T-helper 17 cell (primary cell): ENCODE measurements at places on chromosomes 12 and 14.

DNA sequence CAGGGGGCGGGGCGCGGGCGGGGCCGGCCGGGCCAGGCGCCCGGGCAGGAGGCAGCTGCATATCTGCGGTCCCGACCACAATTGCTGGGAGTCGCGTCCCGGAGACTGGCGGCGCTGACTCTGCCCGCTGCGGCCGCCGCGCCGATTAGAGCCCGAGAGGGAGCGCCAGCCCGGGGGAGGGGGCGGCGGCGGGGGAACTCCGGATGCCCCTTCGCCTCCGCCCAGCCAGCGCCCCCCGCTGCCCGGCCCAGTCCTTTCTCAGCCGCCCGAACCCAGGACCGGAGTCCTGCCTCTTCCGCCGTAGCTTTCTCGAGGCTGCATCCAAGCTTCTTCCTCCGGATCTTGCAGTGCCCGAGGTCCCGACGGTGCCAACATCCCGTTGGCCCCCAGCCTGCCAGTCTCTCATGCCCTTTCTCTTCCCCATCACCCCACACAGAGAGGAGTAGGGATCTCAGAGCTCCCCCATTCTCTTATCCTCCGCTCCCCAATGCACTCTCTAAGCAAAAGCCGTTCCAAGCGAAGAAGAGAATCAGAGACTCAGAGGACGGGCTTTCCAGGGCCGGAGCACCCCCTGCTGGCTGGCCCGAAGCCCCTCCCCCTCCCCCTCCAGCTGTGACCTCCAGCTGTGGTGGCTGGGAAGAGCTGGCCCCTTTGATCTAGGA lies 8.8 kb upstream of the SP7 start:
- DNase-seq: peak; percentile 37

DNA sequence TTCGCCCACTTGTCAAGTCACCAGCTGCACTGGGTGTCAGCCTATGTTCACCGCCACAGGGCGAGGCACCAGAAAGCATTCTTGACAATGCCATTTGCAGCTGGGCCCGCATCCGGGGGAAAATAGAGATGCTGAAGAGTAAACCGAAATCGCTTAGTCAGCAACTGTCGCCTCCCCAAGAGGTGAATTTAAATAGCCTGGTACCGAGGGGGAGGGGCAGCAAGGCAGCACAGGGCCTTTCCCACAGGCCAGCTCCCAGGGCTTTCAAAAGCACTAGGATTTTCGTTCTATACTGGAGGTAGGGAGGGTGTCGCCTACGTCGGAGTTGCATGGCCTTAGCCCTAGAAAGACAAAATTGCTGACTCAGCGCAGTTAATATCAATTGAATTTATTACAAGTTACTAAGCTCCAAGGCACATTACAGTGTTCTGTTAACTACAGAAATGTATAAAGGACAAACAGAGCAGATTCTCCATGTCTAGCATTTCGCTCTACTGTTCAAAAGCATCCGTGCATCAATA lies 4.3 kb downstream of the IRF2BPL start:
- DNase-seq: peak; percentile 34

GRCh38 chr14:65462411-65462810 lies 49.9 kb downstream of the FUT8 start:
- no peak for DNase-seq

GRCh38 chr12:96208346-96208745 lies 14.2 kb downstream of the ELK3 start:
- no peak for DNase-seq

DNA sequence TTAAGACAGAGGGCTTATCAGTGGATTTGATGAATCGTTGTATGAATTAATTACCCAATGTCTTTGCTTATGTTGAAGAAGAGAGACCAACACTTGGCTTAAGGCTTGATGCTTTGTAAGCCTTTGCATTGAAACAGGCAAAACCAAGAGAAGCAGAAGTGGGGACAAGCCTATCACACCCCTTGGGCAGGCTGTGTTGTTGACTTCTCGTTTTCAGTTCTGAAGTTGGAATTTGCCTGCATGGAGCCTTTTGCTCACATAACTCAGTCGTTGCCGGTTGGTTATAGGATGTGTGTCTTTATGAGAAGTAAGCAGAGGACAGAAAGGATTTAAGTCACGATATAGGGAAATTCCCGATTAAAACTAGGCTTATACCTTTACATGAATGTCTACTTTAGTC lies 94.7 kb downstream of the CCDC92 start:
- DNase-seq: no peak

GRCh38 chr12:95004610-95005009 lies 1.1 kb upstream of the NDUFA12 start:
- no peak for DNase-seq
